ENCODE measurements at places on chromosomes 1 and 21.

- no peak for DNase-seq
Measured at GRCh38 chr1:167663002-167663772, 33.2 kb downstream of the RCSD1 start.

DNA sequence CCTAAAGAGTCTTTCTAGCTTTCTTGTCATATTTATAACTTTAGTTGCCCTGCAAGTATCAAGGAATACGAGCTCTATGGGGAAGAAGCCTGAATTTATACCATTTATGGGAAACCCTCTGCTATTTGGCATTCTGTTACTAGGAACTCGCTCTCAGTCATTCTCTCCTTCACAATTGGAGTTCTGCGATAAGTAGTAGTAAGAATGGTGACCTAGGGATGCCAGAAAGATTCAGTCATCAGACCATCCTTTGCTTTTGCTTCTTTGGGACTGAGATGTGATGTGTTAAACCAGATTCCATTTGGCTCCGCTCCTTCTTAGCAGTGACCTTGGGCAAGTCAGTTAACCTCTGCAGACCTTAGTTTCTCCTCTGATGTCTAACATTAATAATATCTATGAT, 256.5 kb downstream of the FGGY start:
- DNase-seq: no peak

GRCh38 chr1:233025157-233025556, 74.7 kb downstream of the NTPCR start:
- peak; percentile 36 for DNase-seq

DNA sequence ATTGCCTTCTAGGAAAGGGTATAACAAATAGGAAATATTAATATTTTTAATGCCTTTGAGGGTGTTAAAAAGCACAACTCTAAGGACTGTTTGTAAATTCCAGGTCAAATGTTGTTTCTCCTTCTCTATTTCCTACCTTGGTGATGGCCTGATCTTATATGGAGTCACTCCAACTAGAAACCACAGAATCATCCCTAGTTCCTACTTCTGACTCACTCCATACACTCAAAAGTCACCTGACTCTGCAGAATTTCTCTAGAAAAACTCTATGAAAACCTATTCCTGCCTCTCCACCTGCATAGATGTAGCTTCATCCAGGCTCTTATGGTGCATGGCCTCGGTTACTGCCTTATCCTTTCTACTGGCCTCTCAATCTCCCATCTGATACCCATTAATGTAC, 14.5 kb downstream of the RGS4 start:
- no peak for DNase-seq

DNA sequence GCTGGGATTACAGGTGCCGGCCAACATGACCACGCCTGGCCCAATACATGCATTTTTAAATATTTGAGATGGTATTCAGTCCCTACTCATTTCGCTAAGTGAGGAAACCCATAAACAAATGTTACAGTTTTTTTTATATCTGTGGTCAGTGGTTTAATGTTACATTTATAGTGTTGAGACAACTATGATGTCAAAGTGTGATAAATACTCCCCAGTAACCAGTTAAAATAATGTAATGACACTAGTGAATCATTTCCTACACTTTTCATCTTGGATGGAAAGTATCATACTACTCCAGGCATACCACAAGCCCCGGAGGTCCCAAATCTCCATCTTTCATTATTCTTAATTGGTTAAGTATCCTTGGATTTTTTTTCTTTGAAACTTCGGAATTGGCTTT, 87.5 kb upstream of the KIF26B start:
- no peak for DNase-seq

DNA sequence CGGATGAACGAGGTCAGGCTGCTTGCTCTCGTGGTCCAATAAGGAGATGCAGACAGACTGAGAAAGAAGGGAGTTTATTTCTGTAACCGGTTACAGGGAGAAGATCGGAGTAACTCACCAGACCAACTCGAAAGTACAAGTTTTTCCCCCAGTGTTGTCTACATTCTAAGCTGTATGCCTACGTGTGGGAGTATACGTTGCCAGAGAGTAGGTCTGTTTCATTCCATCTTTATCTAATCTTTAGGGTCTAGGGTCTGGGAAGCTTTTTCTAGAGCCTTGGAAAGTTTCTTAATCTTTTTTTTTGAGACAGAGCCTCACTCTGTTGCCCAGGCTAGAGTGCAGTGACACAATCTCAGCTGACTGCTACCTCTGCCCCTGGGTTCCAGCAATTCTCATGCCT, 4.7 kb upstream of the PADI1 start:
- DNase-seq: no peak

GRCh38 chr1:93842750-93843500, 36.1 kb downstream of the DNTTIP2 start:
- DNase-seq: no peak

DNA sequence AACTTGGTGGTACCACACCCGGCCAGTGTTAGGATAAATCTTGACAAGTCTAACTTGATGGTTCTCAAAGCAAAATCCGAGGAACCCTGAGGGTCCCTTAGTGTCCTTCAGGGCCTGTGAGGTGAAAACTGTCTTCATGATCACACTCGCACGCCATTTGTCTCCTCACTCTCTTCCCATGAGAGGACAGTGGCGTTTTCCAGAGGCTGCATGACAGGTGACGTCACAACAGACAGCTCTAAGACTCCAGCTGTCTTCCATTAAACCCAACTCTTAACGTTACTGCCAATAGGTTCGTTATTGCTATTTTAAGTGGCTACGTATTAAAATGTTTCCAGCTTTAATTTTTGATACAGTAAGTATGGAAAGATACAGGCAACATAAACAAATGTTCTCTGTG, 13.8 kb downstream of the CFAP74 start:
- DNase-seq: no peak

GRCh38 chr1:65255035-65255655, 54.2 kb upstream of the DNAJC6 start:
- no peak for DNase-seq

GRCh38 chr21:22575165-22575584, 1577.0 kb downstream of the NCAM2 start:
- no peak for DNase-seq

GRCh38 chr1:48493041-48493440, 21.0 kb upstream of the SPATA6 start:
- no peak for DNase-seq

DNA sequence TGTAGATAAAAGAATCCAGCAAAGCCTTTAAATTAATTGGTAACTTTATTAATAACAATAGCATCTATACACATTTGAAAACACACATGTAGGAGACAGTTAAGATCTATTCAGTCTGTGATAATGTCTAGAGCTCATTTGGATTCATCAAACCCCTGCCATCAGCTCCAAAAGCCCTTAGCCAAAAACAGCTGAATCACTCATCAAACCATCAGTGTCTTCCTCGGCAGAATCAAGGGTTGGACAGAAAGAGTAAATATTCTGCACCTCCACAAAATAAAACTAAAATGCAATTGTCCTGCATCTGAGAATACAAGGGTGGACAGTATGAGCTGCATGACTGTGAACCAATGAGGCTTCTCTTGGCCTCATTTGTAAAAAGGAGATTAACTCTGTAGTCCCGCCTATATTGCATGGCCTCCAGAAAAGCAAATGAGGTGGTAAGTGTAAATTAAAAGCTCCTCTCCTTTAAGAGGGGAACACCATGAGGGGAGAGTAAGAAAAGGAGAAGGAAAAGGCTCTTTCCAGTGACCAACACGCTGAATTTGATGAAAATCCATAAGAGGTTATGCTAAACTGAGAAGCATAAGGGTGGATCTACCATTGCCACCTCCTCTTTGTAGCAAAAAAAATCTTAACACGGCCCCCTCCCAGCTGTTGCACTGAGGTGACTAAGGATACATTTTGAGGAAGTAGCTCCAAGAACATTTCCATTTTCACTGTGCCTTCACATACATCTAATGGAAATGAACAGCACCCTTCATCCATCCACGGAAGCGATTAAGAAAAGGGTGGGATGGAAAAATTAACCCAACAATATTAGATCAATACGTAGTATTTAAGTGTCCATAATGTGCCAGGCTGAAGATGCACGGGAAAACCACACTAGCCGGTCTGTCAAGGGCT, 14.7 kb upstream of the BOLA1 start:
- DNase-seq: no peak

DNA sequence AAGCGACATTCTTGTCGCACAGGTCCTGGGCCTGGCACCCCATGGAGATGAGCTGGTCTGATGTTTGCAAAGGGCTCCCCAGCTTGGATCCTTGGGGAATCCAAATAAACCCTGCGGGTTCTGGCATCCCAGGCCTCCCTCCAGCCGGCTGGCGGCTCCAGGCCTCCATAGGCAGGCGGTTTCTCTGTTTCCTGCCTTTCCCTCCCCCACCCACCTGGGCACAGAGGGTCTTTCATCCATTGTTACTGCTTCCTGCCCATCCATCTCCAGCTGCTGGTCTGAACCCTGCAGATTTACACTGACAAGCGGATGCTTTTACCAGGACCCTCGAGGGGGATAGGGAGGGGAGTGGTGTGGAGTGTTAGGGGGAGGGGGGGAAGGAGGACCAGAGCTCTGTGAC, 39.1 kb upstream of the ID3 start:
- no peak for DNase-seq

DNA sequence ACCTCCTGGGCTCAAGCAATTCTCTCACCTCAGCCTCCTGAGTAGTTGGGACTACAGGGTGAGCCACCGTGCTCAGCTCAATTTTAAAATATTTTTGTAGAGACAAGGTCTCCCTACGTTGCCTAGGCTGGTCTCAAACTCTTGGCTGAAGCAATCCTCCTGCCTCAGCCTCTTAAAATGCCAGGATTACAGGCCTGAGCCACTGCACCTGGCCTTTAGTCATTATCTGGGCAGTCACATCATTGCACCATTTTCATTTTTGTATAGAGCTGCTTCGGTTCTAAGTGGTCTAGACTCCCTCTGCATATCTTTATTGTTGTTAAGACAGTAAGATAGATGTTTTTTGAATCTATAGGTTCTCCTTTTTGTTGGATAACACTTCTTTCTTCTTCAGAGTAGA, 39.9 kb downstream of the ATF3 start:
- DNase-seq: no peak

- DNase-seq: no peak
Measured at GRCh38 chr1:96522927-96523326, 198.7 kb upstream of the PTBP2 start.

- peak; percentile 26 for DNase-seq
Measured at GRCh38 chr1:155309423-155310021, 856 bp downstream of the FDPS start.

GRCh38 chr21:26769613-26770188, 75.5 kb downstream of the ADAMTS1 start:
- no peak for DNase-seq

GRCh38 chr1:183674886-183675285, 21.8 kb upstream of the APOBEC4 start:
- DNase-seq: no peak

DNA sequence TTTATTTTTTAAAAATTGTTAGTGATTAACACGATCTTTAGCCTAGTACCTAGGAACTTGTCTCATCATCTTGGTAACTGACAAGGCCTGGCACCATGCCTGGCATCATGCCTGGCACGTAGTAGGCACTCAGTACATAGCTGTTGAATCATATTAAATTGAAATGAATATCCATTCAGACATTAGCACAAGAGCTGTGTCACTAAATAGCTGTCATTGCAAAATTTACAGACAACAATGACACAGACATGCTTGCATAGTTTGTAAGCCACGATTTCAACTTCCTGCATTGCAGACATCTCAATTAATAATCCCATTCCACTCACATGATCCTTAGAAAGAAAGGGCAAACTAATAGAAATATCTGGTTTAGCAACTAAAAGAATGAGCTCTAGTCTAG, 15.4 kb upstream of the PHACTR4 start:
- no peak for DNase-seq

All from dorsolateral prefrontal cortex (tissue), 122 donors.